ENCODE measurements at places on chromosomes 3 and 15.

DNA sequence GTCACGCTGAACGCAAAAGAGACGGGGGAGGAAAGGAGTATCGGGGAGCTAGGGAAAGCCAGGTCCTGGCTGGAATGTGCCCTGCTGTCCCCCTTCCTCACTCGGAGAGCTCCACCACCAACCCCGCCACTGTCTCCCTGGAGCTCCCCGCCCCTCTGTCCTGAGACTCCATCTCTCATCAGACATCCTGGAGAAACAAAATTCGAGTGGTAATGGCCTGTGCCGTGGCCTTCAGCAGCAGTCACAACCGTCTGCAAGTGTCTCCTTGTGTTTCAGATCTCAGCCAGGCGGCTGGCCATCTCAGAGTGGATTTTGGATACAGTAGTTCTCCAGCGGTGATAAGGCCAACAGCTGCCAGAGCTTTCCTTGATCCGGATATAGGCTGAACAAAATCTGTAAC lies 76.9 kb downstream of the OCA2 start:
- no peak for DNase-seq

- no peak for DNase-seq
These were observed 42.6 kb downstream of the PXK start for GRCh38 chr3:58375254-58375653.

DNA sequence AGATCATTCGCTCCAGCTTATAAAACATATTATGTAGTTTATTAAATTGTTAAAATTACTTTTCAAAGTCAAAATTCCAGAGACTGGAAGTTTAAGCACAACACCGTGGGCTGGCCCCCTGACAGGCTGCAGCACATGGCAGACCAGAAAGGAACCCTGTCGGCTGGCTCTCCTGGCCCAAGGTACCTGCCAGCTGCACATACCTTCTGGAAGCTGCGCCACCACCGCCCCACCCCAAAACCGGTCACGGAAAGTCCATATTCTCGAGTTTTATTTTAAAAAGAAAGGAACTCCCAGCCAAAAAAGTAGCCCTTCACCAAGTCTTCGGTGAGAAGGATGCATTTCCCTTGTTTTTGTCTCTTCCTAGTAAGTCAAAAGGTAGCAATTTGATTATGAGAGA lies 94.6 kb downstream of the FOXP1 start:
- DNase-seq: no peak

DNA sequence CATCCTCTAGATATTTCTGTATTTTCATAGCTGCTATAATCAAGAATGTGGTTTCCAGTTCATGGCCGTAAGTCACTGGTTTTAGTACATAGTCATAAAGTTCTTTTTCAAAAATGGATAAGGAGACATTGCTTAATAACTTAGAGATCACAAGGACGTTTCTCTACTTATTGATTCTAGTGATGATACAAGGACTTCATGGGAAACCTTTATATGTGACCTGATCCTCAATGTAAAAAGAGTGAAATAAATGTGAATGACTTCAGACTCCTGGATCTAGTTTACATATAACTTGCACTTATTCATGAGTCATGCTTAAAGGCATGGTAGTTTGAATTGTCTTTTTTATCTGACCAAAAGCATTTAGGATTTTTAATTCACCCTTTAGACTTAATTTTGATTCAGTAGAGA lies 35.2 kb downstream of the TSC22D2 start:
- no peak for DNase-seq

DNA sequence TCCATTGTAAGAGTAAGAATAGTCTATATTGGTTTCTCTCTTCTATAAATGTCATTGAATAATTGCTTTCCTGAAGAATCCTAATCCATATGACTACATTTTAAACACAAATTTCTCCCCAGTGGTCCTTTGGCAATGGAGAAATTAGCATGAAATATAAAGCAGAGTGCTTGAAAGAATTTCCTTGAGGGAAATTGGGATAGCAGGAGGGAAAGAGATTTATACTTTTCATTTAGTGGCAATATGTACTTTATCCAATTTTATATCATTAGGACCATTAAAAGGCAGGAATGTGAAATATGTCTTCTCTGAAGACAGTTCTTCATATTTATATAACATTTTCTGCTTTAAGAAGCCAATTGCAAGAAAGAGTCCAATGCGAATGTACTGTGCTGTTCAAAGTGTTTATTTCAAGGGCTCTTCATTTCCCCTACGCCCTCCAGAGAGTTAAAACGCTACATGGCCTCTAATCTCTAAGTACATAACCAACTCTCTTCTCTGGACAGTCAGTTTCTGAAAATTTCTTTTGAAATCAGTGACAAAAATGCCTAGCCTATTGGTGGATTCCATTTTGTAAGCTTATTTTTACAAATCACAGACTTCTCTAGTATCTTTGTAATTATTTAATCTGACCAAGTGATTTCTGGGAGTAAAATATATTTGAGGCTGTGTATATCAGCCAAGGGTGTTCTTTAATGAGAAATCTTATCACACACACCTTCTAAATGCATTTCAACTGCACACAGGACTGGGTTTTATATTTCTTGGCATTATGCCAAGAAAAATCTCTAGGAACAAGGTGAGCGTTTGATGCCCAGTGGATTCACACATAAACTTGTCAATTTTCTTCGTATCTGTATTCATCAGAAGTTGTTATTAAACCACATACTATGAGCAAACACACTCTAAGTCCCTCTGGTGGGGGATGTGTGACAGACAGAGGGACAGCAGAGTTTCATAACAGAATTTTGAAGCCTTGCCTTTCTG lies 51.2 kb downstream of the KCNAB1 start:
- no peak for DNase-seq

DNA sequence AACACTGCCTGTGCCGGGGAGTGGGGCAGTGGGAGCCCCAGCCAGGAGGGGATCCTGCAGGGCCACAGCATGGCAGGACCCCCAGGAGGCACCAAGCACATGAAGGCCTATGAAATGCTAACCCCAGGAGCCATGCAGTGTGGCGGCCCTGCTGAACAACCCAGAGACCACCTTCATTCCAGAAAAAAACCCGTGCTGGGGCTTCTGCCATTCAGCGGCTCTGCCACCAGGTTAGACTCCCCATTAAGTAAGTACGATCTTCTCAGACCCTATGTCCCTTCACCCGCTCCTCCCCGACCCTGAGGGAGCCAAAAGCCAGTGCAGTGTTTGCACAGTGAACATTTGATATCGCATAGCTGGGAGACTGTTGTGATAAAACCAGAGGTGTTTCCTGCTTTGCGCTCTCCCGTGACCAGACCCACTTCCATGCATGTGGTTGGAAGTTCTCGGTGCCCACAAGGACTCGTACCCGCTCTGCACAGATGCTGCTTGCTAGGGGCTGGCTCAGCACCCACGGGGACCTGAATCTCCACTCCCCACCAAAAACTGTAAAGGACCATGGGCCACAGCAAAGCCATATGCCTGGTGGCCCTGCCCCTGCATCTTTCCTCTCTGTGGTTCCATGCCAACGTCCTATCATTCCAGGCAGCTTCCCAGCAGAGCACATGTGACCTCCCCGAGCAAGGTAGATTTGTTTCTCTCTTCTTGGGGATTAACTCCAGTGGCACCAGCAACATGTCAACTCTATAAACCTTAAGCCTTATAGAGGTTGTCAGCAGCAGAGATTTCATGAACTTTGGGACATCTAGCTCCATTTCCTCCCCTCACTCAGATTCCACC lies 5.3 kb downstream of the PLA2G4D start:
- no peak for DNase-seq

All from stimulated activated CD4-positive, alpha-beta T cell treated with anti-CD3 and anti-CD28 coated beads, Interleukin-1b, Interleukin-23, amount 100 ng/mL, for 24 hours (primary cell).